ENCODE measurements at places on chromosomes 16 and 17.

DNA sequence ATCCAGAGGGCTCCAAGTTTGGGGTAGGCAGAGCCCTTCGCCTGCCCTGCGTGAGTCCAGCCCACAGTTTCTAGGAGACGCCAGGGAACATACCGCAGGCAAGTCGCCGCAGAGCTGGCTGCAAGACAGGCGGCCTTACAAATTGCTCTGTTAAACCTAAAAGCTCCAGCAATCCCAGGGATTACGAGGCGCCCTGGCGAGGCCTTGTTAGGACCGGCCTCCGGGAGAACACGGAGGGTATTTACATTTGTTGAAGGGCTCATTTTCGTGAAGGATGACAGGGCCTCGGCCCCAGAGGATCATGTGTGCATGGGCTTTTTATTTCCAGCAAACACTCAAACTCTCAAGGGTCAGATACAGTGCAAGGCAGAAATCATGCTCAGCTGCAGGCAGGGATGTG, 77.6 kb upstream of the FOXF1 start:
- DNase-seq = no peak

DNA sequence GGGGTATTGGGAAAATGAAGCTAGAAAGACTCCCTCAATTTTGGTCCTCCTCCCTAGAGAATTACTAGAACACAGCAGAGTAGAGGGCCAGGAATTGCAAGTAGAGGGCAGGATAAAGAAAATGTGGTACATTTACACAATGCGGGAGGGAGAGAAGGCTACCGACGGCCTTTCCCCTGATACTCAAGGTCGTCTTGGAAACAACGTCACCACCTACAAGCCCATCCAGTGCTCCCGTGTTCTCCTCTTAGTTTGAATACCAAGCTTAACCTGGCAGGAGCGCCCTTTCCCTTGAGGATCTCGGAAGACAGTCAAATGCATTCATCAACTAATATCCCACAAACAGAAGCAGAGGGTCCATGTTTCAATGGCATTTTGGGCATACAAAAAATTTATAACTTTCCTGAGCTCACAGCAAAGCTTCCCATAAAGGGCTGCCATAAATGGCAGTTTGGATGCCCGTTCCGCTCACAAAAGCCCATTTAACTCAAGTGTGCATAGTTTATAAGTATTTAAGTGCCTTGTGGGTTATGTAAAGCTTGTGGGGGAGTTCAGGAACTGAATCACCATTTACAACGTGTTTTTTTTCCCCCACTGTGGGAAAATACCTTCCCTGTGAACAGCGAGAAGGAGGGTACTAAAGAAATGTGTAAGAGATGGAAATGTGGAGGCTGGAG, 414.6 kb downstream of the SLC39A11 start:
- DNase-seq = peak; percentile 14

DNA sequence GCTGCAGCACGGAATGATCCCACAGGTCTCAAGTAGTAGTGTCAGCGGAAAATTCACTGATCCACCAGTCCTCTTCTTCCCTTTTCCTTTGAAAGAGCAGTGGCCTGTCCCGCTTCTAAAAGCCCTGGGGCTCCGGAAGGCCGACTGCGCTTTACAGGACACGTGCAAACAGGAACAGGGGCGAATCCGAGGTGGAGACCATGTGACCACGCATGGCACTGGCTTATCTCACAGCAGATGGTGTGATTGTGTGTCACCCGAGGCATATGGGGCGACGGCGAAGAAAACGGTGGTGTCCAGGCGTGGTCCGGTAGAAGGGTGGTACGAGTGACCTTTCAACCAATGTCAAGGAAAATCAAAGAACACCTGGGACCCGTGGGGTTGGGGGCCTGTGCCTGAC, 12.0 kb upstream of the KCNJ18 start:
- DNase-seq = no peak

DNA sequence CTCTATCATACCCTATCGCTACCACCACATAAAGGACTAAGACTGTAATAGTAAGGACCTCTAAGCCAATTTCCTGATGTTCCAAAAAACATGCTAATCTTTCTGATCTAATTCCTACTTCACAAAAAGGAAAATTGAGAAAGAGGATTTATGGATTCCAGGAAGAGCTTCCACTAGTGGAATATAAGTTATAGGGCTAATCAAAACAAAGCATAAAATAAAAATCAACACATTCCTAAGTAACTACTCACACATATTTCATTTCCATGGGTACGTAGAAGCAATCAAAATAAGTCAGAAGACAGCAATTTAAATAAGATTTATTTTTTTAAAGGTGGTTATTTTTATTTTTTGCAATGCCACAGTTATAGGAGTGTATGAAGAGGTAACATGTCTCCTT, 12.4 kb downstream of the CCDC43 start:
- no peak for DNase-seq

DNA sequence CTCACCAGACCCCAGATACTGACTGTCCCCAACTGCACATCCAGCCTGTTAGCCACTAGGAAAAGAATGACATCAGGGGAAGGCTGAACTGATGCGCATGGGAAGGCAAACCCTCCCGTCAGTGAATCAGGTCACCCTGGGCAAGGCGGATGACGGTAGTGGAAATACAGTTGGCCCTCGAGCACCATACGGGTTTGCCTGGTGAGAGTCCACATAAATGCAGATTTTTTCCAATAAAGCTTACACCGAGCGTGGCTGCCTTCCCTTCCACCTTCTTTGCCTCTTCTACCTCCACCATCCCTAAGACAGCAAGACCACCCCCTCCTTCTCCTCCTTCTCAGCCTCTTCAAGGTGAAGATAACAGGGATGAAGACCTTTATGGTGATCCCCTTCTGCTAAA, 236.1 kb upstream of the TNRC6C start:
- no peak for DNase-seq

DNA sequence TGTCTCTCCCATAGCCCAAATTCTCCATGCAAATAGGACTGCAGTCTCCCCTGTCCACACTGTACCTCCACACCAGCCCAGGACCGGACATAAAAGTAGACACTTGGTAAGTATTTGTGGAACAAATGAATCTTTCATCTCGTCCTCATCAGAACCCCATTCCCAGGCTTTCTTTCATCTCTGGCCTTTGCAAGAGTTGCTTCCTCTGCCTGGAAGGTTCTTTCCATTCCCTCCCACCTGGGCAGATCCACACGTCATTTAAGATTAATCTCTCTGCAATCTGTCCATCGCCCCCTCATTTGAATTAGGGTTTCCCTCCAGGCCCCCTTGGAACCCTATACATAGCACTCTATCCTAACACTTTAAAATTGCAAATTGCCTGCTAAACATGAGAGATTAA, 3.9 kb upstream of the NXPH3 start:
- DNase-seq = no peak

GRCh38 chr16:89315791-89316581, 98.5 kb downstream of the ZNF778 start:
- DNase-seq = peak; percentile 63

GRCh38 chr16:84703681-84704080, 3.9 kb downstream of the USP10 start:
- DNase-seq = no peak

DNA sequence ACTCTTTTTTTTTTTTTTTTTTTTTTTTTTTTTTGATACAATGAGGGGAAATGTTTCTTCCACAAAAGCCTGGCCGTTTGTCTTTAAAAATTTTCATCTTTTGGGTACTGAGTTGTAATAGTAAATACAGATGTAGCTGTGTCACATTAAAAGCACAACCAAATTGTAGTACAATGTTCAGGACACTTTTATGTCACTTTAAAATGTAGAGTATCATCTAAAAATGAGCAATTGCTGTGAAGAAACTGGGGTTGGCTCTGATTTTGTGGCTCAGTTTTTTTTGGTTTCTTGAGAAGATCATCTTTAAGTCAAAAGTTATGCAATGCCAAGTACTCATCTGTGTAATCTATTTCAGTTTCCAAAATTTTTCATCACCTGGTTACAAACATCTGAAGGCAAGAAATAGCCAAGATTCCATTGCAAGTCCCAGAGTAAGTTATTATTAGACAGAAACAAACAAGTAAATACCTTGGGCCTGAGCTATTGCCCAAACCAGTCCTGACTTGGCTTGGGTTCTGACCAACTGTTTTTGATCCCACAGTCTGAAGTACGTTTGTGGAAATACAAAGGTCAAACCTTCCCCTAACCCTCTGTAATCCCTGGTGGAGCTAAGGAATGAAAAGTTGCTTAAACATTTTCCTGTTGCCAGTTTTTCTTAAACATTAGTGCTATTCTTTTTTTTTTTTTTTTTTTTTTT, 717.2 kb downstream of the WWOX start:
- no peak for DNase-seq

DNA sequence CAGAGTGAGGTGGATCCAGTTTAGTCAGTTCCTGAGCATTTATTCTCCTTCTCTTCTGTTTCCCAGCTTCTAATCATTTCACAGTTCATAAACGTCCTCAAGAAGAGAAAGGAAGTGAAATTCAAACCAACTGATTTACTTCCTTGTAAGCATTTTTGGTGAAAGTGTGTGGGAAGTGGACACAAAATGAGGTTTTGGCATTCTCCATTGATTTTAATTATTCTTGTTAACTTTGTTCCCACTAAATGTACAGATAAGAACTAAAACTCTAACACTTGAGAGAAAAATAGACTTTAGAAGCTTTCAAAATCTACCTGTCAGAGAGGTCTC, 42.7 kb upstream of the CORO6 start:
- no peak for DNase-seq

- DNase-seq = no peak
Measured at GRCh38 chr16:74487634-74488495, 66.6 kb upstream of the CLEC18B start.

GRCh38 chr17:18136357-18136756, 27.8 kb downstream of the MYO15A start:
- no peak for DNase-seq

DNA sequence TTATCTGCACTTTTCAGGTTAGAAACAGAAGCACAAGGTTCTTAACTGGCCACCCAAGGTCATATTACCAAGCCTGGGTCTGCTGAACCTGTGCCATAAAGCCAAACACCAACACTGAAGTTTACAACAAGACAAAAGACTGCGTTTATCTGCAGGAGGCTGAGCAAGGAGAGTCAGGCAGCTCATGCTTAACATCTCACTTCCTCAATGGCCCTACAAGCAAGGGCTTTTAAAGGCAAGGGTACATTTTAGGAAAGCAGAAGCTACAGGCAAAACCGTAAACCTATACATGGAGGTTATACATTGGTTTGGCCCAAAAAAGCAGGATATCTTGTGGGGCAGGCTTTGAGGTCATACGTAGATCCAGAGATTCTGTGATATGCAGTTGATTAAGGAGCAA, 91.2 kb downstream of the GNAO1 start:
- no peak for DNase-seq

DNA sequence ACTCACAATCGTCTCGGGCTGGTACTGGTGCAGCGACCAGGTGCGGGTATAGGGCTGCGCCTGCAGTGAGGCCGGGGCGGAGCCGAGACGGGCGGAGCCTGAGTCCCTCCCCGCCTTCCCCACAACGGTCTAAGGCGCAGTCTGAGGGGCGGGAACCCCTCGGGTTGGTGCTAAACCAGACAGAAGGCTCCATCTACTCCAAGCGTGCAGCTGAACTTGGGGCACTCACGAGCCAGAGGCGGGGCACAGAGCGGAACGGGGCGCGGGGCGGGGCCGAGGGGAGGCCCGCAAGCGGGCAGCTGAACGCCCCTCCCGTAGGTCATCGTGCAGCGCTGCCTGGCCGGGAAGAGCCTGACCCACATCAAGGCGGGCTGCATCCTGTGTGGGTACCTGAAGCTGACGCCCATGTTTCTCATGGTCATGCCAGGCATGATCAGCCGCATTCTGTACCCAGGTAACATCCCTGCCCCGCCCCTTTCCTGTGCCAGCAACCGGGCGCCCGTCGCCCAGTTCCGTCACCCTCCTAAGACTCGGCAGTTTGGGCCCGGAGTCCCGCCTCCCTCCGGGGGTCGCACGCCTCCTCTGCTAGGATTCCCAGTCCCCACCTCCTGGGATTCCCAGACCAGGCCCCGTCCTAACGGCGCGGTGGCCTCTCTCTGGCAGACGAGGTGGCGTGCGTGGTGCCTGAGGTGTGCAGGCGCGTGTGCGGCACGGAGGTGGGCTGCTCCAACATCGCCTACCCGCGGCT, 5.0 kb downstream of the SLC5A2 start:
- peak; percentile 88 for DNase-seq

- DNase-seq = peak; percentile 86
Measured at GRCh38 chr17:81553018-81553615, 964 bp upstream of the FAAP100 start.

GRCh38 chr17:81428121-81428515, 32.9 kb downstream of the BAHCC1 start:
- no peak for DNase-seq

- peak; percentile 17 for DNase-seq
Measured at GRCh38 chr17:282000-282911, 70.4 kb downstream of the RPH3AL start.

- no peak for DNase-seq
Measured at GRCh38 chr17:80409626-80410025, 5.3 kb upstream of the ENDOV start.

DNA sequence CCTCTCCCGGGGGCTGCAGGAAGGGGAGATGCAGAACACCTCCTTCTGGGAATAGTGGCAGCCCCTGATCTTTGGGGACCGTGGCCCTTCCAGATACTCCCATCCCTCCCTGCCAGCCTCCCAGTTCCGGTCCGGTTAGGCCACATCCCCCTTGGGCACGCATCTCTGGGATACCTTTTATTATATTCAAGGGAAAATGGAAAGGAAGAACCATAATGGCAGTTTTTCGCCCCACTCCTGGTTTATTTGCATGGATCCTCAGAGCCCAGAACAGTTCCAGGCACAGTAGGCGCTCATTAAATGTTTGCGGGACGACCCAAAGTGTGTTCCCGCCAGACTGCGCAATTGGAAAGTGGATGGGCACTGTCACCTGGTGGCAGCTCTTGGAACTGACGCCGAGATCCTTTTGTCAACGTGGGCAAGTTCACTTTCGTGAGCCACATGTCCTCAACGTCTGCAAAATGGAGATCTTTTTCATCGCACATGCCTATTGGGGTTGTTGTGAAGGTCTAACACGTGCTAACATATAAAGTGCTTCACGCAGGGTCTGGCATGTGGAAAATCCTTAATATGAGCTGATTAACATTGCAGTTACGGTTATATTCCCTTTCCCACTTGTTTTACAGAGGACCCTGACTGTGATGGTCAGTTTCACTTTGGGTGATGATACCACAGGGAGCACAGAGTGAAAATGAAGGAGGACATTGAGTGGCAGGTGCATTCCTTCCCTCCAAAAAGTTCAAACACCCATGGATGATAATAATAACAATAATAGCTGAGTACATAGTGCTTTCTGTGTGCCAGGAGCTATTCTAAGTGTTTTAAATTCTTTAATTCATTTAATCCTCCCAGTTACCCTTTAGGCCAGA, 1.7 kb upstream of the GPRC5B start:
- peak; percentile 73 for DNase-seq

- DNase-seq = no peak
Measured at GRCh38 chr16:52532384-52532783, 14.6 kb downstream of the TOX3 start.

DNA sequence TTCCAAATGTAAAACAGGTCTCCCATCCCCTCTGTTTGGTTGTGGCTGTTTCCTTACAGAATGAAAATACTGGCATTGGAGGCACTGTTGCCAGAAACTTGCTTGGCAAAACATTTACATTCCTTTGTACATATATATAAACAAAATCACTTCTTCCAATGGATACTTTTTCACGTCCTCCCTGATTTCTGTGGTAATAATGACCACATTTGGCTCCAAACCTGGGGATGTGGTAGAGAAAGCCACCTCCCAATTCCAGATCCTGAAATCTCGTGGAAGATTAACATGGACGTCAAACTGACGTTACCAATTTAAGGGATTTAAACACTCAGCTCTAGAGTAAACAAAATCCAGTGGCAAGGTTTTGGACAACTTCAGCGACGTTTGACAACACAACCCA, 370.8 kb upstream of the ZFHX3 start:
- no peak for DNase-seq

- no peak for DNase-seq
Measured at GRCh38 chr17:63246344-63246743, 199.8 kb downstream of the CYB561 start.

Measured in lower lobe of right lung (tissue), 2 donors.